GM19239 (cell line): ENCODE measurements at places on chromosomes 11 and 22.

DNA sequence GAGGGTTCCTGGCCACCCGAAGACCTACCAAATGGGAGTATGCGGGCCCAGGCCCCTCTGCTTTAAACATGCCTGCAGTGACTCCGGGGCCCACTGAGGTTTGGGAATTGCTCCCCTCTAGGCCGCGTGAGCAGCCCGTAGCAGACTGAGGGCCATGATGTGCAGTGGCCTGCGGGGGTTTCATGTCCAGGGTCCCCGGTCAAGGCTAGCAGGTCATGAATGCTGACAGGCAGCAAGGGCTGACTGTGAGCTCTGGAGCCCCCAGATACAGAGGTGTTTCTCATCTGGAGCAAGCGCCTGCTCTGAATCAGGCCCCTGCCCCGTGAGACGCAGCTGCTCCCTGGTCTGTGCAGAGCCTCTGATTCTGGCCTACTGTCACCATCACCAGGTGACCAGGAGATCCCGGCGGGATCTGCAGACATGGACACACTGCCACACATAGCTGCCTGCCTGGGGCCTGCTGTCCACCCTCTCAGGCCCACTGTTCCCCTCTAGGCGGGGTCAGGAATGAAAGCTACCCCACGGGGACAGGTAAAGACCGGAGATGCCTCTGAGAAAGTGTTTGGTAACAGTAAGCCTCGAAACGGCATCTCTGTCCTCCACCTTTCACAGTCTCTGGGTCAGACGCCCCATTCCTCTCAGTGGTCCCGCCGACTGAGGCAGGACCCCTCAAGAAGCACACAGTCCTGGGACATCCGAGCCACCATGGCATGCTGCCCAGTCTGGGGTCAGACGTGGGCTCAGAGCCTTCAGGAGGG, 73.3 kb downstream of the PARVB start:
- no peak for DNase-seq

DNA sequence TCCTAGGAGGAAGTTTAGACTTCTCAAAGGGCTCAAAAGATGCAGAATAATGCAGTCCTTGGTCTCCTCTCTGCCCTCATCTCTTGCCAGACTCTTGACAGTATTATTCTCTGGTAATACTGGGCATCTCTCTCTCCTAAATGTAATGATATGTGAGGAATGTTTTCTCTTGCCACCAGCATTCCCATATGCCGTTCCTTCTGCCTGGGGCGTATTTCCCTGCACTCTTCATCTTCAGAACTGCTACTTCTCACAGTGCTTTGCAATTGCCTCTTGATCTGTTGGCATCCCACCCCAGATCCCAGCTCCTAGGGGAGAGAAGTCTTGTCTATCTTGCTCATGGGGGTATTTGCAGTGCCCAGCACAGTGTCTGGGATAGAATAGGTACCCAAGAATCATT, 107.4 kb downstream of the RASSF10 start:
- DNase-seq = no peak

DNA sequence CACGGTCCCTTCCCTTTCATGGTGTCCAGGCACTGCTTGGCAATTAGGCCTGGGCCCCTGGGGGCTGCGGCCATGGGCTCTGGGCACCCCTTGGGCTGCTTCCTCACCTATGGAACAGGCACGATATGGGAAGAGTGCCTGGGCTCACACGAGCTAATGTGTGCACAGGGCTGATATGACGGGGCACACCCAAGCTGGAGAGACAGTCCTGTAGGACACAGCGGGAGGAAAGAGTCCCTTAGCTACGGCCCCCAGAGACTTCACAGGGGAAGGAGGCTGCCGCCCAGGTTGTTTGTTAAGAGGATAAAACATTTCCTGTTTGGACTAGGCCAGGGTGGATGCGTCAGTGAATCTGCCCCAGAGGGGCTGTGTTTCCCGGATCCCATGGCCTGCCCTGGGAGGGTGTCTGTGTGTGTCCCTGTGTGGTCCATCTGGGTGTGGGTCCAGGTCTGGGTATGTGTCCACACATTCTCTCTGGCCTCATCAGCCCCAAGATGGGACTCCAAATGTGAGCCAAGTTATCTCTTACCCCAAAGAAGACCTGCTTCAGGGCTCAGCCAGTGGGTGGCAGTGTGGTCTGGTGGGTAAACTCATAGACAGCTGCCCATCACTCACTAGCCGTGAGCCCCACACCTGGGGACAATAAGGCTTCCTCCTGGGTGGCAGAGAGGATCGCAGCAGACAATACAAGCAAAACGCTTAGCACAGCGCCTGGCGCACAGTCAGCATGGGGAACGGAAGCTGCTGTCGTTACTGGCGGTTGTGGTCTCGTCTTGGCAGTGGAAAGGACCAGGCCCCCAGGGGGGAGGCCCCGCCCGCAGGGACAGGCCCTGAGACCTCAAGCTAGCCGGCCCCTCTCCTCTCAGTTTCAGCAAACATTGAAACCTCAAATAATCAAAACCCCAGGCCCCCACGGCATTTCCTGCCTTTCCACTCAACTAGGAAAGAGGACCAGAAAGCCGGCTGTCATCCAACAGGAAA, 3.2 kb upstream of the EMID1 start:
- peak; percentile 86 for DNase-seq

DNA sequence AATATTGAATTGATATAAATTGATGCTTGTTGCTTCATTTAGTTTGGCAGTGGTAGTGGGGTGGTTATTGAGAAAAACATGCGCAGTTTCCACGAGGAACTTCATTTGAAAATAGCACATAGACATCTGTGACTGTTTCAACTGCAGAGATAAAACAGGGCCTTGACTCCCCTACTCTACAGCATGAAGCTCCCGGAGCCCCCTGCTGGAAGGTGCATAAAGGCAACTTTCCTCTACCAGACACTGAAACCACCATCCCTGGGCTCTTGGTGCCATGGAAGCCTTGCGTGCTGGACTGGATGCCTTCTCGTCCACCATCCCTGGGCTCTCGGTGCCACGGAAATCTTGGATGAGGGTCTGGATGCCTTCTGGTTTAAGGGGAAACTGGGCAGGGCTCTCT, 195.9 kb downstream of the CSNK2A3 start:
- DNase-seq = no peak

DNA sequence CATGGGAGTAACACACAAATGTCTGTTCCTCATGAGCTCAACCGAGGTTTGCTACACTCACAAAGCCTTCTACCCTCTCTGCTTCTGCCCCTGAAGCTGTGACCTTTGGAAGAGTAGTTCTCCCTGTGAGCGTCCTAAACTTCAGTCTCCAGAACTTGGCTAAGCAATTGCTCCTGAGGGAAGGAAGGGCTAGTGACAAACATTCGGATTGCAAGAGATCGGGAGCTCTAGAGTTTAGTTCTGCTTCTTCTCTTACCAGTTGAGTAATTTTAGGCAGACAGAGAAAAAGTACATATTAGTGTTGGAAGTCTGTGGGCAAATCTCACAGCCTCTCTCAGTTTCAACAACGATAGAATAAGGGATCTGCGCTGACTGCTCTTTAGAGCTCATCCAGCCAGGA, 27.3 kb upstream of the ELF5 start:
- DNase-seq = no peak

DNA sequence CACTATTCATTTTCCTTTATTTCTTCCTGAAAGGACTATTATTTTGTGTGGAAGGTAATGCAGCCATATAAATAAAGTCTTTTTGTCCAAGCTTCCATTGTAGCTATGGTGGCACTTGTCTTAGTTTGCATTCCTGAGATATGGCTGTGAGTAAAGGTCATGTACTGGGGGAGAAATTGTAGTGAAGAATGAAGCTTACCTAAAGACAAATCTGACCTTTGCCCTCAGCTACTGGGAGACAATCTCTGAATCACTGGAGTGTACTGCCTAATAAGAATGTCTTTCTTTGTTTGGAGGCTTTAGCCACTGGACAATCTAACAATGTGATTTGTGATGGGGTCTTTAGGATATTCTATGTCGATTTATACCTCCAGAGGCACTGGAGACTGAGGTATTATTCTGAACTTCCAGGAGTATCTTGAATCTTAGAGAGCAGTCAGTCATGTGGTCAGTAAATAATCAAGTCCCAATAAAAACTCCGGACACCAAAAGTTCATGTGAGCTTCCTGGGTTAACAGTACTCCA, 39.7 kb upstream of the OR5AK2 start:
- no peak for DNase-seq

- DNase-seq = no peak
These were observed 205.1 kb downstream of the SNX19 start for GRCh38 chr11:130711193-130711592.

DNA sequence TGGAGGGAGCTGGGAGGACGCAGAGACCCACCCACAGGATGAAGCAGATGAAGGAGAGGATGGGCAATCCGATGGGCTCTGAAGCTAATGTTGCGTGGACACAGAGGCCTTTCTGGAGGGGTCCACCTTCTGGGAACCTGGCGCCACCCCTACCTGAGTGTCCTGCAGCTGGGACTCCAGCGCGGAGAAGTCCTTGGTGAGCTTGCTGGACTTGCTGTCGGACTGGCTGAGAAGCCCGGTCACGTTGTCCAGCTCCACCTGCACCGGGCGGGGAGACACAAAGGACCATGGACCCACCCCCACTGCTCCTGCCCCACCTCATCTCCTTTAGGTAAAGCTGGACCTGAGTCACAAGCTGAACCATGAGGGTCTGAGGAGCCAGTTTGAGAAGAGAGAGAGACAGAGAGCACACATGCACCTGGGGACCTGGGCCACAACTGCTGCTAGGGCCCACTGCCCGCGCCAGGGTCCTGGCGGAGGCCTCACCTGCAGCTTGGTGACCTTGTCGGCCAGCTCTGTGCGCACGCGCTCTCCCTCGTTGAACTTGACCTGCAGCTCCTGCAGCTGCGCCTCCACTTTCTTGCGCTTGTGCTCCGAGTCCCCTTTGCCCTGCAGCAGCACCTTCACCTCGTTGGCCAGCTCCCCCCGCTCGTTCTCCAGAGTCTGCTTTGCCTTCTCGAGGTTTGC, 40.8 kb downstream of the APOL1 start:
- DNase-seq = no peak

DNA sequence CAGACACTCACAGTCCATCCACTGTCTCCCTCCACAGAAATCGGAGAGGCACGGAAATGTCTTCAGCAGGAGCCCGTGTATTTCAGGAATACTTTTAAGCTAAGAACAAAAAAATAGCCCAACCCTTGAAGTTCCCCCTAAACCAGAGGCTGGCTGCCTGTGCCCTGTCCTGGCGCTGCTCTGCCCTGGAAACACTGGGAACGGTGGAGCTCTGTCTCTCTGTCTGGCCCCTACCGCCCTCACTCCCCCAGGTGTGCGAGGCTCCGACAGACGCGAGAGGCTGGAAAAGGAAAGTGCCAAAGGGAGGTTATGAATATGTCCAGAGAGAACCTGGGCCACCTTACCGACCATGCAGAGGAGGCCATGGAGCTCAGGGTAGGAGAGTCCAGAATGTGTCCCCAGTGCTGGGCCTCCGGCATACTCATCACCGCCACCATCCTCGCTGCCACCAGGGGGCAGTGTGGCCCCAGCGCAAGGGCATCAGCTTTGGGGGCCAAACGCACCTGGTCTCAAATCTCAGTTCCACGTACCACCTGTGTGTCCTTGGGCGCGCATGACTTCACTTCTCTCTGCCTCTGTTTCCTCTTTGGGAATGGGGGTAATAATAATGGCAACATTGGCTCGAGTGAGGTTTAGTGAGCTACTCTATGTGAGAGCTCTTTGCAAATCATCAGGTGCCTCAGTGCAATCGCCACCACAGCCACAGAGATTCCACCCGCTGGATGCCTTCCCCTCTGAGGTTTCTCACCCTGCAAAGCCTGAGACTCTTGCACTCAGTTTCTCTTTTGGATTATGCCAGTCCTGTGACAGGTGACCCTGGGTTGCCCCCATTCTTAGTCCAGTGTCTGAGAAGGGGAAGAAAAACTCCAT, 10.4 kb upstream of the SLCO2B1 start:
- peak; percentile 43 for DNase-seq

DNA sequence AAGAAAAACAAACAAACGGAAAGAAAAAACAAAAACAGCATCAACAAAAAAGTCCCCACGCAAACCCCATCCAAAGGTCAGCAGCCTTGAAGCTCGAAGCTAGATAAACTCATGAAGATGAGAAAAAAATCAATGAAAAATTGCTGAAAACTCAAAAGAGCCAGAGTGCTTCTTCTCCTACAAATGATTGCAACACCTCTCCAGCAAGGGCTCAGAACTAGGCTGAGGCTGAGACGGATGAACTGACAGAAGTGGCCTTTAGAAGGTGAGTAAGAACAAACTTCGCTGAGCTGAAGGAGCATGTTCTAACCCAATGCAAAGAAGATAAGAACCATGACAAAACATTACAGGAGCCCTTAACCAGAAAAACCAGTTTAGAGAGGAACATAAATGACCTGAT, 18.4 kb upstream of the FTH1 start:
- no peak for DNase-seq

DNA sequence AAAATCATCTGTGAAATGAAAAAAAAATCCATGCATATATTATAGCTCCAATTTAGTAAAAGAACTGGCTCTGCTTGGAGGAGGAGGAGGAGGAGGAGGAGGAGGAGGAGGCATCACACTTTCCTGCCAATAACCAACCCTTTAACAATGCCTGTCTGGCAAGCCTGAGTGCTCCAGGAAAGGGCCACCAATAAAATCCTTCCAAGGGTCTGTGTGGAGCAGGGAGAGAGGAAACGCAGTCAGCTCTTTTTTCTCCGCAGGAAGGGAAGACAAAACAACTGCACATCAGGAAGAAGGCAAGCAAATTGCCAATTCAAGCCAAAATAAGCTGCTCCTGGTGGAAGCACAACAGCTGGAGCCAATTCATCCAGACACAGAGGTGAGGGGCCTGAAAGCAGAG, 139.0 kb downstream of the KCNC1 start:
- no peak for DNase-seq

GRCh38 chr22:39287076-39287725, 32.2 kb downstream of the RPL3 start:
- peak; percentile 76 for DNase-seq

DNA sequence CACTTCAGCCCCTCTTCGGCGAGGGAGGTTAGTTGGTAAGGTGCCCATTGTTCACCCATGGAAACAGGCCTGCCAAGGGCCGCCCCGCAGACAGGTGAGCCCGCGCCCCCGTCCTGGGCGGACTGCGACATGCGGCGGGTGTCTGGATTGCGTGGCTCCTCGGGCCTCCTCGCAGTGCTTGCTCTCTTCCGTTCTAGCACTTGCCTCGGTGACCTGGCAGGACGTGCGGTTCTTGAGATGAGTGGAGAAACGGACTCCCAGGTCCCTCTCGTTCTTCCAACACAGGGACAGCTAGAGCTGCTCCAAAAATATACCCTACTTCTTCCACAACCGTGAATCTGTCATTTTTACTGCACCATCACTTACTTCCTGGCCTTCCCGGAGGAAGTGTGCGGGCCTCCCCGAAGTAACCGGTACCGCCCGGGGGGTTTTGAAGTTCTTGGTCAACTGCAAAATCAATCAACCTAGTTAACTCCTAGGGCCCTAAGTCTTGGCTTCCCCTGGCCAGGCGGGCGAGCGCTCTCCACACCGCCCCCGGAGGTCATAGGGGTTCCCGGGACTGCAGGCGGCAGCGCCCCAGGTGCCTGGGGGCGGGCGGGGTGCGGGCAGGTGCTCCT, 745 bp upstream of the ZBTB44 start:
- peak; percentile 49 for DNase-seq

GRCh38 chr11:134524896-134525845, 113.1 kb upstream of the B3GAT1 start:
- DNase-seq = no peak
